ENCODE measurements at places on chromosomes 12 and 14.

DNA sequence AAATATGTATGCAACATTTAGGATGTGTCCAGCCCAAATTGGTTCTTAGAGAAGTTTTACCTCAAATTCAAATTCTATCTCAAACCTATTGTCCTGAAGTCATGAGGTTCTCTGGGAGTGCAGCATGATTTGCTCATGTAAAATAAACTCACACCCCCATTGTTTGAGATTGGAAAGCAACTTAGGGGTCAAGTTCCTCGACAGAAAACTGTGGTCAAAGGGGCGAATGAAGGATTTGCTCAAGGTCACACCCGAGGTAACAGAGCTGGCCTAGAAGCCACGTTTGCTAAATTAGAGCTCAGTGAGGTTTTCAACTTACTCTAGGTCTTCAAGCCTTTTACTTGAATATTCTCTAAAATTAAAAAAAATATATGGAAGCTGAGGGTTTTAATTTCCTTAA is 197.7 kb upstream of the GZMB start:
- DNase-seq = no peak

DNA sequence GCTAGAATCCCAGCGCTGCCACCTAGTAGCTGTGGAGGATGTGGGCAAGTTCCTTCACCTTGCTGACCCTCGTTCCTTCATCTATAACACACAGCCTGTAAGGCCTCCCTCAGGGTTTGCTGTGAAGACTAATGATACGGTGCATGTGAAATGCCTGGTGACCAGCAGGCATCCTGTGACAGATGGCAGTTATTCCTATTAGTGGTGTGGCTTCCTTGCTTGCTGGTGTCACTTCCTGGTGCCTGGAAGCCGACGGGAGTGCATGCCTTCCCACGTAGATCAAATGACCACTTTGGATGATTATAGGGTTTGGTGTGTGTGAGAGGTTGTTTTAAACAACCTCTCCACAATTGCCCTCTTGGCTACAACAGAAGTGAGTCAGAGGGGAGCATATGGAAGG is 894.9 kb downstream of the VRK1 start:
- DNase-seq = no peak

- DNase-seq = no peak
Observed at GRCh38 chr12:11862798-11863197, 207.9 kb upstream of the BCL2L14 start.

- DNase-seq = no peak
Observed at GRCh38 chr12:128644664-128645296, 179.0 kb downstream of the SLC15A4 start.

DNA sequence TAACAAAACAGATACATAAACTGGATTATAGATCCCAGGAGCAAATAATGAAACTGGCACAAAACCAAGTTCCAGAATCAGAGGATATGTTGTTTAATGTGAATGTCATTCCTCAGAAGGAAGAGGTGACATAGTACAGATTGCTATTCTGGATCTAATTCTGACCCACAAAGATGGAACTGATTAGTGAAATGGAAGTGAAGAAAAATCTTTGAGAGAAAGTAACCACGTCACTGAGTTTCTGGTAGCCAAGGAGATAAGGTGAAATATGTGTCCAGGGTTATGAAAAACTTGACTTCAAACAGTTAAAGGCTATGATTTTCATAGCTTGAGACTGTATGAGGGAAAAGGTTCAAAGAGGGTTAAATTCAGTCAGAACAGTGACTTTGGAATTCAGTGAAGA is 8.3 kb downstream of the OR10AD1 start:
- DNase-seq = no peak

GRCh38 chr12:13784504-13784903 is 196.9 kb downstream of the GRIN2B start:
- DNase-seq = no peak

DNA sequence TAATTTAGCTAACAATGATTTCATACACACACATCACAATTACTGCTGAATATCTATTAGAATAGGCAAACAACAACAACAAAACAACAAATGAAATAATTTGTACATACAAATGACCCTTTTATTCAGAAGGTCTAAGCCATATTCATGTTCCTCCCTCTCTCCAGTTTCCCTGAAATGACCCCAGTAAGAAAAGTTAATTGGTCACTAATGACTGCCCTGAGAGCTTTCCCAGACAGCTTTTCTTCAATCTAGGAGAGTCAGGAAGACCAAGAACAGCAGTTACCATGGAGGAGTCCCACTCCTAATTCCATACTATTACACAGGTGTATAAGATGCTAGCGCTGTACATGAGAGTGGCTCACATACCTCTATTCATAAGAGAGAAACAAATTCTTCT is 121.2 kb upstream of the GRIP1 start:
- no peak for DNase-seq

- no peak for DNase-seq
Observed at GRCh38 chr14:102980409-102980810, 57.9 kb downstream of the AMN start.

DNA sequence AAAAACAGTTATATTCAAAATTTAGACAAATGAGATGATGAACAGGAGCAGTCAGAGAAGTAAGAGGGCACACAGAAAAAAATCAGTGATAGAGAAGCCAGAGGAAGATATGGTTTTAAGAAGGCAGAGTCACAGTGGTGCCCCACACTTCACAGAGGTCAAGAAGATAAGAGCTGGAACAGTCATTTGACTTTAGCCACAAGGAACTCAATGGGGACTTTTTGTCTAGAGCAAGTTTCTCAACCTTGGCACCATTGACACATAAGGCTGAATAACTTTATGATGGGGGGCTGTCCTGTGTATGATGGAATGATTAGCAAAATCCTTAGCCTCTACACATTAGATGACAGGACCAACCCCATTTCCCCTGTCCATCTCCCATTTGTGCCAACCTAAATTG is 172.8 kb upstream of the PLEKHG7 start:
- DNase-seq = no peak

GRCh38 chr14:96268431-96269358 is 12.7 kb downstream of the BDKRB1 start:
- DNase-seq = no peak

DNA sequence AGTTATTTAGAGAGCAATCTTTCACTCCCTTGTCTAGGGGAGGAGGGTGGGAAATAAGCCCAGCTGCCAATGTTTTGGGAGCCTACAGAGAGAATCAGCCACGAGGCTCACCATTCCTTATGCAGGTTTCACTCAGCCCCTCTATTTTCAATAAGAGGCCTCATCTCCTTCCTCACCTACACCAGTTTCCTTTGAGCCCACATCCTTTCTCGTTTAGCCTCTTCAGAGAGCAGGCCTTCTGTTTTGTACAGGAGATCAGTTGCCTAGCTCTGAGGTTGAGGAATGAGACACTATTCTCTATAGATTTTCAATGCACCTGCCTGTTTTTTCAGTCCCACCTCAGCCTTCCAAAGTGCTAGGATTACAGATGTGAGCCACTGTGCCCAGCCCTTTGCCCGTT is 17.9 kb downstream of the SNAPC1 start:
- no peak for DNase-seq

DNA sequence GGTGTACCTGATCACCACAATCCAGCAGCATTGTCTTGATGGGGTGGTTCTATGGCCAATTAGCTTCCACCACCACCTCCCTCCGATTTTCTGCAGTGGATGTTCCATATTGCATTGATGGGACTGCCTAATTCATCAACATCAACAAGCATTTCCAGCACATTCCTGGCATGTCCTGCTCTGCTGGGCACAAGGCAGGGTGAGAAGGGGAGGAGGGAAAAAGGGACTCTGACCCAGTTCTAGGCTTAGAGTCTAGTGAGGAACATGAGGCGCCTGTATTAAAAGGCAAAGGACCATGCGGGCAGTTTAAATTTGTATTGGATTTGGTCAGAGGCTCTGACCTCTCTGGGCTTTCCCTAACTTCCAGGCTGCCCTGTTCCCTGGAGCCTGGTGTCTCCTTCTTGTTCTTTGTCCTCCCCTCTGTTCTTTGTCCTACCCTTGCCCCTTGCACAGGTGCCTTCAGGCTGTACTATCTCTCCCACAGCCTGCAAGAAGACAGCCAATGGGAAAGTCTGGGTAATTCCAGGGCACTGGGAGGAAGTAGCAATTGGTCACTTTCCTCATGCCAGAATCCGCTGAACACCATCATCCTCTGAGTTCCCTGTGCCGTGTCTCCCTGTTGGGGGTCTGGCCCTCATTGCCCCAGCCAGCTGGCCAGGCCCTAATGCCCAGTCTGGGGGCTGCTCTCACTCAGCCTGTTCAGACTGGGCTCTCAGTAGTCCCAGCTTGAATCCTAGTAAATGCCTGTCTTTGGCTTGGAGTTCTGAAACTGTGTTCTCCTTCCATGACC is 43.3 kb downstream of the TSPAN11 start:
- DNase-seq = no peak

DNA sequence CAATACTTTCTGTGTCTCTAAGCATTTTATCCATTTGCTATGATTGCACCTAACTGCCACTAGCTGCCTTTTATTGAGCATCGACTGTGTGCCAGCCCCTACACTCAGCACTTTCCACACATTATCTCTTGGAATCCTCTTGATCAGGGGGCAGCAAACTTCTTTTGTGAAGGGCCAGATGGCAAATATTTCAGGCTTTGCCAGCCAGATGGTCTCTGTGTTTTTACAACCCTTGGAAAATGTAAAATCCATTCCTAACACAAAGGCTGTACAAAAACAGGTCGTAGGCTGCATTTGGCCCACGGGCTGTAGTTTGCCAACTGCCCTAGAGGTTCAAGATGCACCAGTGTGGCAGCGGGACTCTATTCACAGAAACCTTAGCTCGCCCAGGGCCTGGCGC is 19.5 kb downstream of the FOXN4 start:
- no peak for DNase-seq

- DNase-seq = no peak
Observed at GRCh38 chr12:2503036-2503435, 291.7 kb upstream of the FKBP4 start.

DNA sequence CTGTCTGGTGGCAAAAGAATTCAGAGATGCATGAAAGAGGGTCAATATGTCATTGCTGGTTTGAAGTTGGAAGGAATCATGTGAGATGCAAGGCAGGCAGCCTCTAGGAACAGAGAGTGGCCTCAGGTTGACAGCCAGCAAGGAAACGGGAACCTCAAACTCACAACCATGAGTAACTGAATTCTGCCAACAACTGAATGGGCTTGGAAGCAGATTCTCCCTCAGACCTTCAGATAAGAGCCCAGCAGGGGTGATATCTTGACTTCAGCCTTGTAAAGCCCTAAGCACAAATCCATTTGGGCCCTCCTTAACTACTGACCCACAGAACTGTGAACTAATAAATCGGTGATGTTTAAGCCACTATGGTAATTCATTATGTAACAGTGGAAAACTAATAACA is 35.8 kb downstream of the USP15 start:
- no peak for DNase-seq

DNA sequence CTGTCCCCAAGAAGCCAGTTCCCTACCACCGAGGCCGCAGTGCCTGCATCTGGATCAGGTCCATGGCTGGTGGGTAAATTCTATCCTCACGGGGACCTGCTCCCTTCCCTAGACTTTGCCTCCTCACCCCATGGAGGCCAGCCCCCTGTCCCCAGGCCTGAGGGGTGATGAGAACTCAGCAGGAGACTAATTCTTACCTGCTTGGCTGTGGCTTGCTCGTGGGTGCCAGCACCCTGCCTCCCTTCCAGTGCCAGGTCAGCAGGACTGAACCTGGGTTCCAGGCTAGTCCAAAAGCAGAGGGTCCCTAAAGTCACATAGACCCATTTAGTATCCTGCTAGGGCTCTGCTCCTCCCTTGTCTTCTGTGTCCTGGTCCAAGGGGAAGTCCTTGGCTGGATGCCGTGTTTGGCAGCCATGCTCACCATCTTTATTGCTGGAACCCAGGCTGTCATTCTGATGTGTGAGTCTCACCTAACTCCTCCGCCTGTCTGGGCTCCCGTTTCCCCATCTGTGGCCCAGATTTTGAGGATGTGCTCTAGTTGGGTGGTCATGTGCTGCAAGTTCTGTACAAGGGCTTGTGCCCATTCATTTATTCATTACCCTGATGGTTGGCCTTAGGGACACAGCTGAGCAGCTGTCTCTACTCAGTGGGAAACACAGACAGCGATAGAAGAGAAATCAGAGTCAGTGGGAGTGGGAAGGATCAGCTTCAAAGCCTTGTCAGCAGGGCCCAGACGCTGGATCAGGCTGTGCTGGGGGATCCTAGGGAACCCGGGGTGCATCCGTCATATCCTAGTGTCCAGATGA is 949 bp downstream of the PLBD2 start:
- DNase-seq = no peak

DNA sequence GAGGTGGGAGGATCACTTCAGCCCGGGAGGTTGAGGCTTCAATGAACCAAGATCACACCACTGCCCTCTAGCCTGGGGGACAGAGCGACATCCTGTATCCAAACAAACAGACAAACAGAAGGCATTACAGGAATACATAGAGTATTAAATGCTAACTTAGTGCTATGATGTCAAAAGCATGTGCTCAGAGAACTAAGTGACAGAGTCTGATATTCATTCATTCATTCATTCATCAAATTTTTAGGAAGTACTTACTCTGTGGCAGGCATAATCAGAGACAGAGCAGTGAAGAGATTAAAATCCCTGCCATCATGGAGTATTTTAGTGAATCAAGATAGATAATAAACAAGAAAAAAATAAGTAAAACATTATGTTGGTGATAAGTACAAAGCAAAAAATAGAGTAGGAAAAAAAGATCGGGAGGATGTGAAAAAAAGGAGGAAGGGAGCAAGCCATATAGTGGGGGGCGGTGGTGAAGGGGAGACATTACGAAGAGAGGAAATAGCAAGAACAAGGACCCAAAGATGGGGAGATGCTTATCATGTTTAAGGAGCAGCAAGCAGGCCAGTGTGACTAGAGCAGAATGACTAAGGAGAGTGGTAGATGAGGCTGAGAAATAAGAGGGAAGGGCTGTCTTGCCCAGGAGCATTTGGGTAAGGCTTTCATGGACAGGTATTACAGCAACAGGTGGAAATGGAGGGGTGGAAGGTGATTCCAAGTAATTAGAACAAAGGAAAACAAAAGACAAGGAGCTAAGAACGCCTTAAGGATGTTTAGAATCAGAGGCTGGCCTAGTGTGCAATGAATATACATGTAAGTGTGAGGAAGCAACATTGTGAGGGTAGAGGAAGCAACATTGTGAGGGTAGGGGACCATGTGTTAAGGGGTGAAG is 2.8 kb downstream of the MAP4K5 start:
- DNase-seq = no peak

- no peak for DNase-seq
Observed at GRCh38 chr14:105917933-105918436, 391.6 kb downstream of the TMEM121 start.

GRCh38 chr14:104593241-104593701 is 11.3 kb downstream of the TMEM179 start:
- DNase-seq = no peak

GRCh38 chr12:6832125-6832524 is 3.9 kb downstream of the P3H3 start:
- no peak for DNase-seq

DNA sequence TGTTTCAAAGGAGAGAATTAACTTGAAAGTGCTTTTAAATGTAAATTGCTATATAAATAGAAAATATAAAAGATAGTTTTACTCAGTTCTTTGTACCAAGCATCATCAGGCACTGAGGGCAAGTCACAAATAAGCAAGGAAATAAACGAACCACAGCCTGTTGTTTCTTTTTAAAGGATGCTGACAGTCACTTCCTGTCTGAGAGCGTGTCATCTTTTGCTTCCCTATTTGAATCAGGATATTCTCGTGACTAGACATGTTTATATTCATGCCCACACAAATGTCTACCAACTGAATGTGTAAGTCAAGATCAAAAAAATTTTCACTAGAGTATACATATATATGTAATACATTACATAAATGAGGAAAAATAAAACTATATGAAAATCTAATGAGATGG is 31.4 kb upstream of the SLC2A13 start:
- DNase-seq = no peak

Data from cerebellar nuclear complex (tissue), 1 donor.